ENCODE measurements at places on chromosomes 2 and 18. TPM values are rescaled to one million over a fixed set of nuclear protein-coding genes. Genes with fewer than 3 reads are reported as not detected.

DNA sequence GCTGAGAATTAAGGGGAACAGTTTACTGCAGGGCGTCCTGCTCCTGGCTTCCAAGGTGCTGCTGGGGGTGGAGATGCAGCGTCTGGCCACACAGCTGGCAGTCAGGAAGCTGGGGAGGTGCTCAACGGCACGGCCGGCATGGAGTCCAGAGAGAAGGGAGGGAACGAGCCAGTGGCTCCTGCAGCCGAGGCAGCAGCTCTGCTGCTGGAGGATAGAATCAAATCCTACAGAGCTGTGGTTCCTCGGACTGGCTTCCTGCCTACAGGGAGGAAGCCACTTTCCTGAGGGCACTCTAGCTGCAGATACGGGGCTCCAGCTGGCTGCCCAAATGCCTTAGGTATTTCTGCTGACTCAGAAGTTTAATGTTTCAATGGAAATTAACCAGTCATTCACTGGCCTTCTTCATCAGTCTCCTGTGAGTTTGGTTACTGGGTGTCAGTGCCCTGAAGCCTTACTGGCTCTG, 266.3 kb downstream of the TWIST2 start:
- H3K4me1 ChIP-seq = peaks cover 24% of the 10 kb centered on the region
- H3K27me3 ChIP-seq = no peaks in the 10 kb centered on the region
- DNase-seq = no peak
- peak overlapping the region; percentile 71 for H3K27ac ChIP-seq

DNA sequence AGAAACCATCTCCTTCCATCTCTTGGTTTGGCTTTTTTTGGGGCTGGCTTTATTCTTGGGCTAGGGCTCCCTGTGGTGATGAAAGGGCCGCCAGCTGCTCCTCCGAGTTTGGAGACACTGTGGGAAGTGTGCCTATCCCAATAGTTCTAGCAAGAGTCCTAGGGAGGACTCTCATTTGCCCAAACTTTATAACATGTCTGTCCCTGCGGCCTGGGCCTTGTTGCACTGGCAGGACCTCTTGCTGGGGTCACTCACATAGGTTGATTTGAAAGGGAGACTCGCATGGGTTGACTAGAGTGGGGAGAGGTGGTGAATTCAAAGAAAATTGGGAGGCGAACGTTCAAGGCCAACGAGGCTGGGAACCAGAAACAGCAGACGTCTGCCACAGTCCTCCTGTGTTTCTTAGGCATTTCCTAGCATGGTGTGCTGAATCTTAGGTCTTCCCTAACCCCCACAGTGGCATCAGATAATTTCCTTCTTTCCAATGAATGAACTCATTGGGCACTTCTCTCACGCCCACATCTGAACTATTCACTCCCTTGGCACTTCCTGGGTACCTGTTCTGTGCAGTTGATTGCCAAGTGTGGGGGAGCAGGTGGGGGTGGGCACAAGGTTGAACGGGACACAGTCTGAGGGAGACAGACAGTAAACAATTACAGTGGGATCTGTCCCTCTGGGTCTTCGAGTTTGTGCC, 26.8 kb downstream of the NIFK start:
- H3K4me1 ChIP-seq = peaks cover 4% of the 10 kb centered on the region
- no peaks in the 10 kb centered on the region for H3K27me3 ChIP-seq
- DNase-seq = no peak
- no peaks in the 10 kb centered on the region for H3K36me3 ChIP-seq
- no peak overlapping the region for H3K4me3 ChIP-seq

DNA sequence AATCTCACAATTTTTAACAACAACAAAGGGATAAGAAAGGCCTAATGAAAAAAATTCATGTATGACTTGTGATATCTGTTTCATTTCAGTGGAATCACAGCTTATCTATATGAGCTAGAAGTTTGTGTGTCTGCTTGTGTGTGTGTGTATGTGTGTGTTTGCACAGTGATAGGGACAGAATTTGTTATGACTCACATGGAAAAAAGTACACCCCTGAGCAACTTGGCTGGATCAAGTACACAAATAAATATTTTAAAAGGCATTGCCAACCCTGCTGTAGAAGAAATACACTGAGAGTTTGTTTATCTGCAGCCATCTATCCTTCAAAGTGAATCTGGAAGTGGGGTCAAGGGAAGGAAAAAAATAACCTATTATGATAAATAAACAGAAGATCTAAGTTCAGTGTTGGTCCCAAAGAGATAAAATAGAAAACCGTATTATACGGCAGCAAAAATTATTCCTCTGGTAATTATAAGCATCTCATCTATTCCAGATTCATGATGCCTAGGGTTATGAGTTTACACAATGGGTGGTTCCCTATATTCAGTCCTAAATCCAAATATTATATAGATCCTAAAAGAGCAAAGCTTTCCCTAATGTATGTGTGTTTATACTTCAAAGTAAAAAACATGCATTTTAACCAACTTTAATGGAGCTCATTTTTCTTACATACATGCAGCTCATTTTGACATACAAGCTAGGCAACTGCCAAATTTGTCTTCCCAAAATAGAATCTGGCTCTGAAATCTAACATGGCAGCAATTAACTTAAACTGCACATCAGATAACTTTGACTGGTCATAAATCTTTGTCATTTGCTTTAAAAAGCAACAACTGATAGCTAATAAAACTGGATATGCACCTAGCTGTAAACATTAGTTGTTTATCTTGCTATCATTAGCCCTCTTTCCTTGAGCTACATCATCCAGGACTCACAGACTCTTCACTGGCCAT, 420.6 kb downstream of the IRS1 start:
- no peaks in the 10 kb centered on the region for H3K4me1 ChIP-seq
- H3K27me3 ChIP-seq = peaks cover 3% of the 10 kb centered on the region
- DNase-seq = no peak
- no peaks in the 10 kb centered on the region for H3K36me3 ChIP-seq
- no peak overlapping the region for H3K27ac ChIP-seq

Gene TCF7L1
- 3.3 TPM for total RNA-seq

DNA sequence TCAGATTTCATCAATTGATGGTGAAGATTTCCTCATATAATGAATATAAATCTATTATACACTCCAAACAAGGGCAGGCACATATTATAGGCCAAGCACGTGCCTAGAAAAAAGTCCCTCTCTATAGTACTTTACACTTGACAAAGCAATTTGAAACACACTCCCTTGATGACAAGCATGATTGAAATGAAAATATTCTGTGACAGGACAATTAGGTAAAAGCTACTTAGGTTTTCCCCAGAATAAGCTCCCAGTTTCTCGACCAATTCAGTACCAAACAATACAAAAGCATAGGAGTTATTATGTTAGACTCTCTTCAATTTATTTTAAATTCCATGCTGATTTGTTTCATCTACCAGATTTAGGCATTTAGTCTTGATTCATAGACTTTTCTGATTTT, 47.7 kb downstream of the CCDC68 start:
- no peaks in the 10 kb centered on the region for H3K27me3 ChIP-seq
- no peaks in the 10 kb centered on the region for H3K36me3 ChIP-seq
- H3K27ac ChIP-seq = no peak overlapping the region
- H3K4me3 ChIP-seq = no peak overlapping the region
- no peak for DNase-seq

Gene ANKRD30BL
- total RNA-seq = not detected

GRCh38 chr2:116696223-116696622, 1118.3 kb upstream of the DDX18 start:
- no peak for DNase-seq
- H3K36me3 ChIP-seq = no peaks in the 10 kb centered on the region
- H3K27ac ChIP-seq = no peak overlapping the region
- H3K4me3 ChIP-seq = no peak overlapping the region
- no peaks in the 10 kb centered on the region for H3K4me1 ChIP-seq
- no peaks in the 10 kb centered on the region for H3K27me3 ChIP-seq

DNA sequence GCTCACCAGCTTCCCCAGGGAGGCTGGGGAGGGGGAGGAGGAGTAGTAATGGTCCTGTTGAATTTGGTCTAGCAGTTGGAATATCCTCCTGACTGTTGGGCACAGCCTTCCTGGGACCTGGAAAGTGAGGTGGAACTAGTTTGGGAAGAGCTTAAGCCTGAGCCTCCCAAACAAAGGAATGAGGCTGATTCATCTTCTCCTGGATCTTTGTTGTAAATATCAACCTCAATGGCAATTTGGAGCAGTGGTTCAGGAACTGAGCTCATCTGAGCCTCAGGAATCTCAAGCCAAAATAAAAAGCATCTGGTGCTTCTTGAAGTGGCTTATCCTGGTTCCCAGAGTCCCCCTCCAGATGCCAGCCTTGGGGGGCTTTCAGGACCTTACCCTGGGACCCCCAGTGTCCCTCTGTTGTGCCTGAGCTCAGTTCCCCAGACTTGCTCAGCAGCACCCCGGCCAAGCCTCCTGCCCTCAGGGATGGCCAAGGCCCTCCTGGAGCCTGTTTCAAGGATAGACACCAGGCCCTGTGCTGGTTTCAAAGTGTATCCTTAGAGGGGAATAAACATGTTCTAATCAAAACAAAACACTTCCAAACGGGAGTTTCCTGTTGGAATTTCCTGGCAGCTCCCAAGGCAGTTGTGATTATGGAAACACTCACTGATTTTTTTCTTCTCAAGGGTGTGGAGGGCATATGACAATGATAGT, 112.6 kb downstream of the DDX1 start:
- peaks cover 11% of the 10 kb centered on the region for H3K4me1 ChIP-seq
- no peaks in the 10 kb centered on the region for H3K27me3 ChIP-seq
- DNase-seq = no peak
- H3K36me3 ChIP-seq = no peaks in the 10 kb centered on the region
- peak overlapping the region; percentile 73 for H3K27ac ChIP-seq

Gene TRAF3IP1
- total RNA-seq = 8.4 TPM

Gene CFAP65
- not detected for total RNA-seq

- H3K4me1 ChIP-seq = no peaks in the 10 kb centered on the region
- H3K4me3 ChIP-seq = no peak overlapping the region
- no peak overlapping the region for H3K27ac ChIP-seq
- no peaks in the 10 kb centered on the region for H3K27me3 ChIP-seq
Measured at GRCh38 chr2:191985740-191986139, 138.9 kb upstream of the CAVIN2 start.

GRCh38 chr2:12428324-12428723, 288.4 kb upstream of the TRIB2 start:
- H3K27me3 ChIP-seq = no peaks in the 10 kb centered on the region
- DNase-seq = no peak
- no peaks in the 10 kb centered on the region for H3K4me1 ChIP-seq
- H3K36me3 ChIP-seq = no peaks in the 10 kb centered on the region
